ENCODE measurements at places on chromosomes 16 and 17.

DNA sequence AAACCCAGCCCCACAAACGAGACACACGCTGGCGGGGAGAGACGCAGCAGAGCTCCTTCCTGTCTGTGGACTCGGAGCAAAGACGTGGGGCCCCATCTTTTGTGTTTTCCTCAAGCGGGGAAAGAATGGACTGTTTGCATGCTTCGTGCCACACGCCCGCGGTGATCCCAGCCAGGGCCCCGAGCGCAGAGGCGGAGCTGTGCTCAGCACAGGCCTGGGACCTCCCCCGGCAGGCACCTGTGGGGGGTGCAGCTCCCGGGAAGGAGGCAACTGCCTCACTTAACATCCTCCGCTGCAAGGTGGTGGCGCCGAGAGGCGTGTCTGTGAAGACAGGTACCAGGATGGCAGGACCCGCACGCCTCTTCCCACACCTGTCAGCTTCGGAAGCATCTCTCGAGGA is 19.1 kb downstream of the TRARG1 start:
- DNase-seq, result peak; percentile 14

DNA sequence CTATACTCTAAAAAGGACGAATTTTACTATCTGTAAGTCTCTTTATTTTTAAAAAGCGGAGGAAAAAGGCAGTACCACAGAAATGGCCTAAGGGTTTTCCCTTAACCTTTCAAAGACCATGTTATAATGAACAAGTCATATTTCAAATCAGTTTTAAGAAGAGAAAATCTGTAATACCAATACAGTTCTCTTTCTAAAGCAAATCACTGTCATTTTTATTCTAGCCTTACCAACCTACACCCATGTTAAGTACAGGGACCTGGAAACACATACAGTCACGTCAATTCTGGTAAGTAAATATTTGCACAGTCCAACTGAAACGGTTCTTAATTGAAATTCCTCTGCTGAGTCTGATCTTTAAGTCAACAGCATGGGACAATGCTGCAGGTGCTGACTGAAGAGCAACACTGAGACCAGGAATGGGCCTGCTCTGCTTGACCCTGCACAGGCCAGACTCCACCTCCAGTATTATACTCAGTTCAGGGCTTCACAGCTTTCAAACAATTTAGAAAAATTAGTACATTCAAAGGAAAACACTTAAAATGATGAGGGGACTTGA is 20.2 kb downstream of the MBTPS1 start:
- DNase-seq, result no peak

DNA sequence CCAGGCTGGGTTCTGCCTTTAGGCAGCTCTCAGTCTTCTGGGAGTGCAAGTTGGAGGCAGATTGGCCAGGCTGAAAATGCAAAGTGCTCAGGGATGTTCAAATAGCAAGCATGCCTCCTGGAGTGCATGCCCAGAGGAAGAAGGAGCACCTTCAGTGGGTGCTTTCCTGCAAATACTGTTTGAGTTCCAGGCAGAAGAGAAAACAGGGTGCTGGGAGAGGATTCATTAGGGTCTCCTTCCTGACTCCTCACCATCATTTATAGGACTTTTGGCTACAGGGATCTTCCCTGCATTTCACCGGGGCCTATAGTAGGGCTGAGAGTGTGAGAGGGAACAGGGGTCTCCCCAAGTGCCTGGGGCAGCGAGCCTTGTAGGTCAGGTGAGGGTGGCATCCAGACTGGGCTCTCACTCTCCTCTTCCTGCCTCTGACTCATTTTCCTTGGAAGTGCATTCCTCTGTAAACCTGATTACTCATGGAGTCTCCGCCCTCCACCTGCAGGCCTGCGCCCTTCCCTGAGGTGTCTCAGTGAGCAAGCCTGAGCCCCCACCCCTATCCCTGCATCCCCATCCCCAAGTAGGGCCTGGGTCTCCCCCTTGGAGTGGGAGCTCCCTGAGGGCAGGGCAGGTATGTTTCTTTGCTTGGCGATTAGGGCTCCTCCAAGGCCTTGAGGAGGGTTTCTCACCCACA is 17.1 kb upstream of the TNS4 start:
- DNase-seq, result no peak

- DNase-seq, result no peak
Measured at GRCh38 chr17:35447499-35447898, 1.1 kb downstream of the SLFN13 start.

DNA sequence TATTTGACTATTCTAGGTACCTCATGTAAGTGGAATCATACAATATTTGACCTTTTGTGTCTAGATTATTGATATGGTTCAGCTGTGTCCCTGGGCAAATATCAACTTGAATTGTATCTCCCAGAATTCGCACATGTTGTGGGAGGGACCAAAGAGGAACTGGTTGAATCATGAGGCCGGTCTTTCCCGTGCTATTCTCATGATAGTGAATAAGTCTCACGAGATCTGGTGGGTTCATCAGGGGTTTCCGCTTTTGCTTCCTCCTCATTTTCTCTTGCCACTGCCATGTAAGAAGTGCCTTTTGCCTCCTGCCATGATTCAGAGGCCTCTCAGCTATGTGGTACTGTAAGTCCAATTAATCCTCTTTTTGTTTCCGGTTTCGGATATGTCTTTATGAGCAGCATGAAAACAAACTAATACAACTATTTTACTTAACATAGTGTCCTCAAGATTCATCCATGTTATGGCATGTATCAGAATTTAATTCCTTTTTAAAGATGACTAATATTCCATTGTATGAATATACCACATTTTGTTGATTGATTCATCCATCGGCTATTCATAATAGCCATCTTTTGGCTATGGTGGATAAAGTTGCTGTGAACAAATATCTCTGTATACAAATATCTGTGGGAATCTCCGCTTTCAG is 129.1 kb downstream of the FTO start:
- DNase-seq, result no peak

GRCh38 chr16:86823888-86824671 is 245.7 kb downstream of the FOXL1 start:
- no peak for DNase-seq

DNA sequence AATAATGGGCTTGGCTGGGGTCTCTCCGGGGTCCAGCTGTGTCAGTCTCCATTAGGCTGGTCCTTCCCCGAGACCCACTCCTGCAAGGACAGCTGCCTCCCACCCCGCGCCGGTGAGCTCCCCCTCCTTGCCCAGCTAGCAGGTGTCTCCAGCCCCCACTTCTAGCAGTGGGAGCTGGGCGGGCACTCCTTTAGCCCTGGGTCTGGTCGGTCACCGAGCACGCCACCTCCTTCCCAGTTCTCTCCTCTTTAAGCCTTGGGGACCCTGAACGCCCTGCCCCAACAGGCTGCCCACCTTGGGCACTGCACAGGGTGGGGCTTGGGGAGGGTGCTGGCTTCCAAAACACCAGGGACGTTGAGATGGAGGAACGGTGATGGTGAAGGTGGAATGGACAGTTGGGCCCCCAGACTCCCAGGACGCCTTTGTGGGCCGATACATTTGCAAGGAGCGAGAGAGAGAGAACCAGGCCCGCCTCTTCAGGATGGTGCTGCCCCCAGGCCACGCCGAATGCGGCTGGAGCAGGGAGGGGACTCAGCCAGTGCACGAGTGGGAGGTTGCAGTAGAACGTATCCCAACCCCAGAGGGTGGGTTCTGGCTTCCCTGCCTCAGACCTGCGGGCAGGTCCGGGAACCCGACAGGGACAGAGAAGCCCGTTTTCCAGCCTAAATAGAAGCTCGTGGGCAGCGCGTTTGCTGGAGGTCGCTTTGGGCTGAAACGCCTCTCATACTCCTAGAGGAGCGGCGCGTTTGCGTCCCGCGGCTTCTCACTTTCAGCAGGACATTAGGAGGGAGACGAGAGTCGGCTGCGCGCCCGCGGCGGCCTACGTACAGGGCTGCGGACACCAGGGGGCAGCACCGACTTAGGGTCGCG is 10.7 kb downstream of the TBX2 start:
- DNase-seq, result peak; percentile 58

GRCh38 chr17:48770954-48771353 is 42.4 kb upstream of the HOXB13 start:
- DNase-seq, result no peak

DNA sequence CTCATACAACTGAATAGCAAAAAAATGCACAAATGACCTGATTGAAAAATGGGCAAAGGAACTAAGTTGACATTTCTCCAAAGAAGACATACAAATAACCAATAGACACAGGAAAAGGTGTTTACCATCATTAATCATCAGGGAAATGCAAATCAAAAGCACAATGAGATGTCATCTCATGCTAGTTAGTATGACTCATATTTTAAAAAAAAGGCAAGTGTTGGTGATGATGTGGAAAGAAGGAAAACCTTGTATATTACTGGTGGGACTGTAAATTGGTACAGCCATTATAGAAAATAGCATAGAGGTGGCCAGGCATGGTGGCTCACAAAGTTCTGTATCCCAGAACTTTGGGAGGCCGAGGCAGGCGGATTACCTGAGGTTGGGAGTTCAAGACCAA is 232.5 kb upstream of the ZFHX3 start:
- no peak for DNase-seq

GRCh38 chr17:65324611-65325342 is 187.6 kb downstream of the RGS9 start:
- DNase-seq, result no peak

- no peak for DNase-seq
Measured at GRCh38 chr17:31535581-31535981, 144.1 kb downstream of the RAB11FIP4 start.

DNA sequence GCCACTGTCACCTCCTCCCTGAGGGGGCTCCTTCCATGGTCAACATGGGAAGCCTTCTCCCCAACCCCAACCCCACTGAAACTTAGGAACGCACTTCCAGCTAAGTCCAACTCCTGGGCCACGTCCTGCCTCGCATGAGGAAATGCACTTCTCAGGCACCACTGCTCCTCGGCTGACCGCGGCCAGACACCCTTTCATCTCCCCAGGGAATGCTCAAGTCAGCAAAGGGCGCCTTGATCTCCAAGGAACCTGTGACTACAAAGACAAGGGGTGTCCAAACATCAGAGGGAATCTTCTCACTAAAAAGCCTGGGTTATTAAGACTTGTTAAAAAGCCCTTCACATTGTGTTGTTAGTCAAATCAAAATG is 124.9 kb upstream of the HSBP1 start:
- DNase-seq, result no peak

- no peak for DNase-seq
Measured at GRCh38 chr16:6957681-6958080, 375.0 kb upstream of the RBFOX1 start.

DNA sequence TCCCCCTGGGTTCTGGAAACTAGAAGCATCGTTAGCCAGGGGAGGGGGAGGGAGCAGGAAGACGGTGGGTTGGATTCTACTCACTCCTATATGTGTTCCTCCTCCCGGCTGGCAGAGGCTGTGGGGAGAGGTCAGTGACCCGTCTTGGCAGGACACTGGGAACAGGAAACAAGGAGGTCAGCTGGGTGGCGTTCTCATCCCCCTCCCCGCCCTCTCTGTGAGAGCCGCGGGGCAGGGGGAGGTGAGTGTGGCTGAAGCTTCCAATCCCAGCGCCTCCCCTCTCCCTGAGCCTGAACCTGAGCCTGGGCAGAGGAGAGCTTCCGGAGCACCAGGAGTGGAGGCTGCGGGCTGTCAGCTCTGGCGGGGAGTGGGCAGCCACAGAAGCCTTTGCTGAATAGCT is 12.5 kb downstream of the GPRC5C start:
- no peak for DNase-seq

GRCh38 chr17:83155128-83156121 is 76.0 kb downstream of the METRNL start:
- DNase-seq, result no peak

GRCh38 chr17:29972277-29972676 is 30.8 kb downstream of the EFCAB5 start:
- DNase-seq, result no peak

GRCh38 chr17:49676276-49676868 is 1.5 kb downstream of the SPOP start:
- no peak for DNase-seq

DNA sequence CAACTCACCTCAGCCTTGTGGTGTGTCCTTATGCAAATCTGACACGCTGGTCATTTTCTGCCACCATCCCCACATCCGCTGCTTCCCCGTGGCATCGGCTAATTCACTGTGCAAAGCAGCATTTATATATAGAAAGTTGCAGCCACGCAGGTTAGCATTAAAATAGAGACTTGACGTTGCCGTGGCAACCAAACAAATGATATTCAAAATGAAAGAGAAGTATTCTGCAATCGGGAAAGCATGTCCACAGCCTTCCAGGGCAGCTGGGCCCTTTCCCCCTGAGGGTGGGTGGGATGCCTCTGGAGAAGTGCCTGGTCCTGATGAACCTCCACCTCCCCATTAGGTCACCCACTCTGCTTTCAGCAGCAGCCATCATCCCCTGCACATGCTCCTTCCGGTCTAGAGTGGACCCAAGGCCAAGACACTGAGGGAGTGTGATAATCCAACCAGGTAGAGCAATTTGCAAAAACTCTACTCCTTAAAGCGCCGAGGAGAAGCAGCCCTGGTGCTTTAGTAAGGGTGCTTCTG is 138.7 kb downstream of the GAS7 start:
- no peak for DNase-seq

DNA sequence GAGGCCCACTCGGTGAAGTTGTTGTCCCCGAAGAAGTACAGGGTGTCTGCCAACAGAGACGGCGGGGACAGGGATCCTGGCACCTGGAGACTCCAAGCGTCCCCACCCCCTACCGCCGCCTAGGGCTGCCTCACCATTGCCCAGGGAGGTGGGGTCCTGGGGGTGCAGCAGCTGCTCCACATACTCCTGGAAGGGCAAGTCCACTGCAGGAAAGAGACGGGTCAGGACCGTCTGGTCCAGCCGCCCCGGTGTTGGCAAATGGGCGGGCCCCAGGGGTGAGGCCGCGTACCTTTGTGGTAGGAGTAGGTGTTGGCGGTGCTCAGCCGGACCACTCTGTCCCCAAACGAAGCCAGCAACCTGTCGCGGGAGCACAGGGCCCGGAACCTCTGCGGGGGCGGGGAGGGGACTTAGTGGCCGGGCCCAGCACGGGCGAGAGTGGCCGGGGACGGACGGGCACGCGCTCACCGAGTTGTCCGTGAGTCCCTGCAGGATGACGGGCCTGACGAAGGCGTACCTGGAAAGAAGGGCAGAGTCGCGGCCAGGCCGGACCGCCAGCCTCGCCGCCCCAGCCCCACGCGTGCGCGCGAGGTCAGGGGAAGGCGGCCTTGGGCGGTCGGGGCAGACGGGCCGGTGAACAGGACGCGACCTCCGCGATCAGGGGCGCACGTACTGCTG is 601 bp downstream of the JMJD8 start:
- no peak for DNase-seq

- DNase-seq, result no peak
Measured at GRCh38 chr17:6170349-6170748, 100.2 kb downstream of the WSCD1 start.

DNA sequence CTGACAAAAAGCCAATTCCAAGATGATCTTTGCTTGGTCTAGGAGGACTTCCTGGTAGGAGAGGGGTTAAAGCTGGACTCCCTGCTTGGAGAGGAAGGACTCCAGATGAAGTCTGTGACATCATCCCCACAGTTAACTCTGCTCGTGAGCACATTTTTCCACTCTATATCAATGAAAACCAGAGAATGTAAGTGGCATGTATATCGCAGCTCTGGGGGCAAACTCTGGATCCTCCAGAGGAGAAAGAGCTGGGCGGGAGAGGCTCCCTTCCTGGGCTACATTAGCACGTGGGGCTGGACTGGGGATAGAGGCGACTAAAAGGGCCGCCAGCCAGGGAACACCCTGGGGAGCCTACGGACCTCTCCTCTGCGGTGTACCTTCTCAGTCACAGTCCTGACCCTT is 34.1 kb downstream of the HIC1 start:
- DNase-seq, result no peak

GRCh38 chr16:53780051-53780450 is 76.1 kb downstream of the FTO start:
- no peak for DNase-seq

- no peak for DNase-seq
Measured at GRCh38 chr17:17590883-17591354, 589 bp downstream of the PEMT start.

GRCh38 chr17:35084987-35085386 is 21.5 kb upstream of the RFFL start:
- no peak for DNase-seq

Data from activated effector memory CD4-positive, alpha-beta T cell treated with Interleukin-2 at 50 U/mL for 16 hours (primary cell).